MM.1S (cell line): ENCODE measurements at places on chromosomes 1 and 21.

DNA sequence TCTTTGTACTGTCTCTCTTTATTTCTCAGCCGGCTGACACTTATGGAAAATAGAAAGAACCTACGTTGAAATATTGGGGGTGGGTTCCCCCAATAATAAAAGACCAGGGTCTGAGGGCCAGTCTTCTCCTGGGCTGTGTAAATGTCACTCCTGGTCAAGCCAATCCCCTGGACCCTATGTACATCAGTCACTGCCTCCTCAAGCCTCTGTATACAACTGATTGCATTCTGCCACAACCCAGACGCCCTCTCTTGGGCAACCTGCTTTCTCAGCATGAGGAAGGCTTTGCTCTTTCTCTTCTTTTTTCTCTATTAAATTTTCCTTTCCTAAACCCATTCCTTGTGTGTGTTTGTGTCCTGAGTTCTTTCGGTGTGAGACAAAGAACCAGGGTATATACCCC lies 84.1 kb upstream of the SERBP1 start:
- DNase-seq: no peak
- H3K27me3 ChIP-seq: no peaks in the 10 kb centered on the region
- no peak overlapping the region for H3K27ac ChIP-seq

DNA sequence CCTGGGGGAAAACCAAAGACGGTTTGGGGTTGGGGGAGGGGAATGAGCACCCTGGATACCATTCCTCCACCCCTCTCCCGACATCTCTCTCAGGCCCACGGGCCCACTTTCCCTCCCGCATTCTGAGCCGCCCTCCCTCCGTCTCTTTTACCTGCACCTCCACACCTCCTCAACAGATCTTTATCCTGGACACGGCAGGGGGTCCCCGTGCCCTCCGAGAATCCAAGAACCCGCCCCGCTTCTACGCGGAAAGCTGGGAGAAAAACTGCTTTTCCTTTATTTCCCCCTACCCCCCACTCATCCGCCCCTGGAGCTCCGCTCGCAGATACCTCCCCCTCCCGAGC lies 108.8 kb downstream of the NAV1 start:
- H3K36me3 ChIP-seq: no peaks in the 10 kb centered on the region
- no peak overlapping the region for H3K27ac ChIP-seq

DNA sequence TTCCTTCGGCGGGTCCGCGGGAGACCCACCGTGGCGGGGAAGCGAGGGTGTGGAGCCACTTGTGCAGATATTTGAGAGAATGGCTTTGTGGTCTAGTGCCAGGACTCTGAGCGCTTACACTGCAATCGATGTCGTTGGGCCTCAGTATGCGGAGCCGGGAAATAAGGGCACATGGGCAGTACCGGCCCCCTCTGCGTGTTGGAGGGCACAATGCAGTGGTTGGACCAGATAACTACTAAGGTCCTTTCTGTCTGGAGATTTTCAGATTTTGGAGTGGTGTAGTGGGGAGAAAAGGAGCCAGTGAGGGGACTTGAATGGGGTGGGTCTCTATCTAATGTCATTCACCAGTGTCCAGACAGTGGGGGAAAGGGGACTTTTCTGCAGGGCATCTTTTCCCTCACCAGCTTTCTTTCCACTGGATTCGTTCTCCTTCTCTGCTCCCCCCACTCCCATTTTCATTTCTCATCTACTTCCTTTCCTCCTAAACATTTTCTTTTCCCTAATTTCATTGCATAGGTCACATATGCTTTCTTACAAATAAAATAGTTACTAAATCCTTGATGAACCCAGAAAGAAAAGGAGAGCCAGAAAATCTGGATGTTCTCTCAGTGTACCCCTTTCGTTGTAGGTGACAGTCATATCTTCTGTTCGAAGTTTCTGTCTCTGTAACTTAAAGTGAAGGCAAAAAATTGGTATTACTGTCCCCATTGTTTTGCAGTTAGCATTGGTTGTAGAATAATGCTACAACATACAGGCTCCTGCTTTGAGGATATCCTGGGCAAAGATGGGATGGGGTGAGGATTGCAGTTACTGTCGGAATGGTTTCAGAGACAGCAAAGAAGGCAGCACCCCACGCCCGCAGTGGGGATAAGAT lies 1.4 kb downstream of the ATF3 start:
- peak overlapping the region; percentile 96; the same call in 1 of the 2 replicates for H3K27ac ChIP-seq
- H3K4me3 ChIP-seq: peak overlapping the region; percentile 82
- H3K36me3 ChIP-seq: no peaks in the 10 kb centered on the region
- no peak for DNase-seq
- H3K4me1 ChIP-seq: peaks cover 45% of the 10 kb centered on the region
- H3K27me3 ChIP-seq: peaks cover 17% of the 10 kb centered on the region

GRCh38 chr1:51768971-51769588 lies 109.4 kb downstream of the NRDC start:
- no peak overlapping the region for H3K4me3 ChIP-seq
- H3K4me1 ChIP-seq: peaks cover 7% of the 10 kb centered on the region
- peak; percentile 72 for DNase-seq
- peak overlapping the region; percentile 44; the same call in 1 of the 2 replicates for H3K27ac ChIP-seq

- H3K4me1 ChIP-seq: 0 out of 2 replicates have a peak, but pooled peaks cover 10% of the 10 kb centered on the region
- no peaks in the 10 kb centered on the region for H3K27me3 ChIP-seq
- peak; percentile 67 for DNase-seq
These were observed at the start of gene S100A4 for GRCh38 chr1:153545067-153546055. TSS of gene S100A4 (minus strand) at chr1:153545806. CDS start at chr1:153544794, 1,012 bp downstream.

- H3K27ac ChIP-seq: no peak overlapping the region
- H3K4me3 ChIP-seq: no peak overlapping the region
- DNase-seq: no peak
These were observed 39.7 kb upstream of the GJB5 start for GRCh38 chr1:34715139-34715538.

DNA sequence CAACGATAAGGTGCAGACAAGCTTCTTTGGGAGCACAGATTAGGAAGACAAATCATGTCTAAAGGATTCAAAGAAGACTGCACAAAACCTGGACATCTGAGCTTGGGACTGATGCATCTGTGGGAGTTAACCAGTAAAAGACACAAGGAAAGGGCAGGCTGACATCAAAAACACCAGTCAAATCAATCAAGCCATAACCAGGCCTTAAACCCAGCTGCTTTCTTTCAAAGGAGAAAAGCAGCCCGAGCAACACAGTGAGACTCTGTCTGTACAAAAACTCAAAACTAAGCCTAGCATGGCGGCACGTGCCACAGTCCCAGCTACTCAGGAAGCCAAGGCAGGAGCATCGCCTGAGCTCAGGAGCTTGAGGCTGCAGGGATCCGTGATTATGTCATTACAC lies 411.6 kb downstream of the SMYD3 start:
- DNase-seq: no peak
- no peak overlapping the region for H3K4me3 ChIP-seq
- H3K4me1 ChIP-seq: no peaks in the 10 kb centered on the region
